ENCODE measurements at places on chromosomes 16 and 17.

- no peak for DNase-seq
Observed at GRCh38 chr16:4525069-4525468, 13.5 kb downstream of the CDIP1 start.

DNA sequence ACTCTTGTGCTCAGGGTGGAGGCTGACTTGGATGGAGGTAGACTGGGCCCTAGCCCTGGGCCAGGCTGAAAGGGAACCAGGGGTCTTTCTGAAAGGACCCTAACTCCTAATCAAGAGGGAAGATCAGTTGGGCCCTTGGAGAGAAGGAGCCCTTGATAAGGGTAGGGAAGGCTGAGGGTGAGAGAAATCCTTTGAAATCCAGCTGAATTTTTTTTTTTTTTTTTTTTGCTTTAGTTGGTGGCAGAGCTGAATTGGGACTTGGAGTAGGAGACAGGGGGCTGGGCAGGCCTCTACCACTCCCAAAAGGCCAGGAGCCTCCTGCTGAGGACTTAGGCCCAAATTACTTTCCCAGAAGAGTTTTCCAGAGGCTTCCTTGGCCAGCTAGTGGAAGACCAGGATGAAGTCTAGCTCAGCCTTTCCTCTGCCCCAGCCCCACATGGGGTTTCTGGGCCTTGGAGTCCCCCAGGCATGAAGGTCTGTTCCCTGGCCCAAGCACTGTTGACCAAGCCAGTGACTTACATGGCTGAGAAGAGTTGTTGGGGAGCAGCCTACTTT lies 643 bp upstream of the HOXB3 start:
- no peak for DNase-seq

DNA sequence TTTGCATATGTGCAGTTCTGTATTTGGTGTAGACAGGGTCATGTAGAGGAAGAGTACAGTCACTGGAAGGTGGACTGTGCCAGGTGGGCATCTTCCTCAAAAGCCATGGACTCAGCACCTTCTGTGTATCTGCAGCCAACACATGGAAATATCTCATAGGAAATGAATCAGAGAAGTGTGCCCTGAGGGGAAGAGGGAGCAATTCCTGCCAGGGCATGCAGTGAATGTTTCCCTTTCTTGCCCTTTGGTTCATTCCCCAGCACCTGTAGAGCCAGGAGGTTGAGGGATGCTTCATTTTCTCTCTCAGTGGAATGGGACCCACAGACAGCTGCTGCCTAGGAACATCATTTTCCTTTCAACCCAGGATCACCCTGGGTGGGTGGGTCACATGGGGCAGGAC lies 146.1 kb upstream of the HSBP1 start:
- DNase-seq, result no peak

DNA sequence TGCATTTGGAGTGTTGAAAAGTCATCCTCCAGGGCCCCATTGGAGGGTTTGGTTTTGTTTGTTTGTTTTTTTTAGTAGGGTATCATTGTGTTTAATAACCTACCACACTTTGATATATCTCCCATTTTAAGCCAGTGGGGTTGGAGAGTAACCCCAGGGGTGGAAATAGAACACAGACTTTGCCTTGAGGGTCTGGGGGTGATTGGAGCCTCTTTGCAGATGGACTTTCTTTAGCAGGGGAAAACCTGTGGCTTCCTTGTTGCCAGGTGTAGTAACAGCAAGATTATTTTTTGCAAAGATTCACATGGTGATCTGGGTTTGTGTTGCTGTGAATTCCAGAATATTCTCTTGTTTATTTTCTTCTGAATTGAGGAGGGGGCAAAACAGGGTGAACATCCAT lies 1.5 kb downstream of the ABCC1 start:
- DNase-seq, result no peak

DNA sequence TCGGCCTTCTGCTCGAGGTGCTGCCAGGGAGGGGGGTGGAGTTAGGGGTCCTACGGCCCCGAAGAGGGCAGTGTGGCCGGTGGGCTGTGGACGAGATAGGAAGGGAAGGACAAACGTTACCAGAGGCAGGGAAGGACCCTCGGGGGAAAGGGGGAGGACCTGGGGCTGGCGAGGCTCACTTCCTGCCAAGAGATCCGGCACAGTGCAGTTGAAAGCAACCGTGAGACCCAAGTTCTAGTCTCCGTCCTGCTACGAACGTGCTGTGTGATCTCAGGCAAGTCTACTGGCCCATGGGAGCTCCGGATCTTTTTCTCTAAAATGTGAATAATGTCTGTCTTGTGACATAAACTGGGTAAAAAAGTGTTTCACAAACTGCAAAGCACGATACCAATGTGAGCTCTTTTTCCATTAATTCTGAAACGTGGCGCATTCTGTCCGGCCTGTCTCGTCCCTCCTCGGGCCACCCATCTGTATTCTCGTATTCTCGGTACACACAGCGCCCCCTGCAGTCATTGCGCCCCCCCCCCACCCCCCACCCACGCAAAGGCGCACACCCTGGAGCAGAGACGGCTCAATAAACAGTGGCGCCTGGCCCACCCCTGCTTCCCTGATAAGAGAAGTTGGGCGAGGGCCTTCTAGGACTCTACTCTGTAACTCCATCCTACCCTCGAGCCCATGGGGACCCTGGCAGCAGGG lies 8.8 kb downstream of the CYGB start:
- DNase-seq, result no peak

- no peak for DNase-seq
Observed at GRCh38 chr16:63938661-63939060, 1183.2 kb downstream of the CDH11 start.

- no peak for DNase-seq
Observed at GRCh38 chr17:33933576-33933975, 321.5 kb upstream of the CCL2 start.

GRCh38 chr17:32827227-32827626 lies 49.7 kb downstream of the MYO1D start:
- DNase-seq, result no peak

- no peak for DNase-seq
Observed at GRCh38 chr17:2202996-2203575, 100.5 kb downstream of the SMG6 start.

DNA sequence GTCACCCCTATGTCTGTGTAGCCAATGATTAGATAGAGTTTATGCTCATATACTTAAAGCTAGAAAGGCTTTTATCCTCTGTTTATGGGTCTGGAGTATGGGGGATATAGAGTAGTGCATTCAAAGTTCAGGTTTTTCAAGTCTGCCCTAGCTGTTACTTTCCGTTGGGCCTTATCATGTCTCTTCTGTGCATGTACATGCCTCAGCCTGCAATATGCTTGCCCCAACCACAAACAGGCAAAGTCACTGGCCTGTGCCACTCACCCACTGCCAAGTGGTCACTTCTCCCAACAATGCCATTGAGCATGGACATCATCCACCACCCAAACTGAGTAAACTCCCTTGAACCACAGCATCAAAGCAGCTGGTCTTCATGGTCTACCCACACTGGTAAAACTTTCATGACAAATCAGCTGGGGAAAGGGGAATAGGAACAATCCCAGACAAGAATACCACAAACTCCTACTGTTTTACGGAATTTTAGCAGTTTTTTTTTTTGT lies 70.3 kb upstream of the C17orf78 start:
- no peak for DNase-seq

- no peak for DNase-seq
Observed at GRCh38 chr17:1796800-1797199, 32.9 kb downstream of the SMYD4 start.

- DNase-seq, result no peak
Observed at GRCh38 chr16:1793578-1794220, at the start of gene IGFALS. IGFALS (minus strand) TSS chr16:1793705; CDS start chr16:1793652, 53 bp downstream.

- DNase-seq, result no peak
Observed at GRCh38 chr16:88686062-88686438, 257 bp downstream of the SNAI3 start.

- DNase-seq, result no peak
Observed at GRCh38 chr17:71759422-71760060, 361.3 kb upstream of the SOX9 start.

GRCh38 chr16:7849841-7850240 lies 517.2 kb downstream of the RBFOX1 start:
- DNase-seq, result no peak

DNA sequence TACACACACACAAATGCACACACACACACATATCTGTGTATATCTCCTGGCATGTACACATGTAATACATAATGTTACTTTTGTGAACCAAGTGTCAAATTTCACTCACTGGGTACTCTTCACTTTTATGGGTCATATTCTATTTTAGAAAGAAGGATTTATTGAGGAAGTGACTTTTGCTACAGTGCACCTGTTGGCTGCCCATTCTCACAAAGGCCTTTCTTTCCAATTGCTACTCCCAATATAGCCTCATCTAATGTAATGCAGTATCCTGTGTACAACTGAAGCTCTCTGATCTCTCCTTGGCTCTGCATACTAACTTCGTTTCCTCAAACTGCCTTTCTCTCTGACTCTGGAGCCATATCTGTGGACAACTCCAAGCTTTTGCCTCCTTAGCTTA lies 107.5 kb downstream of the ABCA8 start:
- no peak for DNase-seq

GRCh38 chr16:5072334-5073278 lies 963 bp downstream of the ALG1 start:
- DNase-seq, result no peak

DNA sequence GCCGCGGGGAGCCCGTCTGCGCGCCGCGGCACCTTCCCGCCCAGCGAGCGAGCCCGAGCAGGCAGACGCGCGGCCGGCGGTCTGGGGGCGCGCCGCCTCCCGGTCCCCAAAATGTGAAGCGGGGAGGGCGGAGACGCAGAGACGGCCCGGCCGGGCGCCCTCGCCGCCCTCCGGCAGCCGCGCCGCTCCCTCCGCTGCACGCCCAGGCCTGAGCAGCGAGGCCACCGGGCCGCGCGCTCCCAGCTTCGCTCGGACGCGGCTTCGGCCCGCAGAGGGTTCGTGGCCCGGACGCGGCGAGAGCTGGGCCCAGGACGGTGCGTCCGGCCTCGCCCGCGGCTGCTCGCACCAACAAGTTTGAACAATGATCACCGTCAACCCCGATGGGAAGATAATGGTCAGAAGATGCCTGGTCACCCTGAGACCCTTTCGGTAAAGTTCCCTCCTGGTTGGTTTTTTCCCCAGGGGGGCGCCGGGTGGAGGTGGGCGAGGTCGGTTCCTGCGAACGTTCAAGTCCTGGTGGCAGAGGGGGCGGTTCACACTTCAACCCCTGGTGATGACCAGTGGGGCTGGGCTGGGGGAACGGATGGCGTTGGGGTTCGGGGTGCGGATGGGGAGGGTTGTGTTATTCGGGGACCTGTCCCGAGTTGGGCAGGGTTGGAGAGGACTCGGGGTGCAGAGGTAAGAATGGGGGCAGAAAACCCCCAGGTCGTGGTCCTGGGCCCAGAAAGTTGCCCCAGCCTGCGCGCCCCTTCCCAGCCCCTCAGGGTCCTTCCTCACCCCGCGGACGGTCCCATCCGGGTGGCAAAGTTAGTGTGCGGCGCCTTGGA lies 678 bp downstream of the MGAT5B start:
- no peak for DNase-seq

- DNase-seq, result no peak
Observed at GRCh38 chr17:39739885-39740356, 2.2 kb downstream of the GRB7 start.

- no peak for DNase-seq
Observed at GRCh38 chr17:73157521-73157890, 7.3 kb upstream of the SSTR2 start.

DNA sequence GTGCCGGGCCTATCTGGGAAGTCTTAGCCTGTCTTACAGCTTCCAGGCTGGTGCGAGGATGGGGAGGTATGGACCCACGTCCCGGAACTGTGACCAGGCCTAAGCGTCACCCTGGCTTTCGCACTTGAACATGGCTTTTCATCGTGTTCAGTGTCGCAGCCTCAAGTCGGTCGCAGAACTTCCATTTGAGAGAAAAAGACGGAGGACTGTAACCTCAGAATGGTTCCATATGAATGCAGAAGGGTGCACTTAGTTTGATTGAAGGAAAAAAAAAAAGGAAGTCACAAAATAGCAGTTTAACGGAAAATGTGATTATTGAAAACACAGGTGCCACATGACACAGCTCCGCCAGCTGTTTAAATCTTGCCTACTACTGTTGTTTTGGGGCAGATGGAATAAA lies 30.2 kb upstream of the JPT2 start:
- DNase-seq, result no peak

- no peak for DNase-seq
Observed at GRCh38 chr16:27984121-27984520, 79.4 kb downstream of the GSG1L start.

DNA sequence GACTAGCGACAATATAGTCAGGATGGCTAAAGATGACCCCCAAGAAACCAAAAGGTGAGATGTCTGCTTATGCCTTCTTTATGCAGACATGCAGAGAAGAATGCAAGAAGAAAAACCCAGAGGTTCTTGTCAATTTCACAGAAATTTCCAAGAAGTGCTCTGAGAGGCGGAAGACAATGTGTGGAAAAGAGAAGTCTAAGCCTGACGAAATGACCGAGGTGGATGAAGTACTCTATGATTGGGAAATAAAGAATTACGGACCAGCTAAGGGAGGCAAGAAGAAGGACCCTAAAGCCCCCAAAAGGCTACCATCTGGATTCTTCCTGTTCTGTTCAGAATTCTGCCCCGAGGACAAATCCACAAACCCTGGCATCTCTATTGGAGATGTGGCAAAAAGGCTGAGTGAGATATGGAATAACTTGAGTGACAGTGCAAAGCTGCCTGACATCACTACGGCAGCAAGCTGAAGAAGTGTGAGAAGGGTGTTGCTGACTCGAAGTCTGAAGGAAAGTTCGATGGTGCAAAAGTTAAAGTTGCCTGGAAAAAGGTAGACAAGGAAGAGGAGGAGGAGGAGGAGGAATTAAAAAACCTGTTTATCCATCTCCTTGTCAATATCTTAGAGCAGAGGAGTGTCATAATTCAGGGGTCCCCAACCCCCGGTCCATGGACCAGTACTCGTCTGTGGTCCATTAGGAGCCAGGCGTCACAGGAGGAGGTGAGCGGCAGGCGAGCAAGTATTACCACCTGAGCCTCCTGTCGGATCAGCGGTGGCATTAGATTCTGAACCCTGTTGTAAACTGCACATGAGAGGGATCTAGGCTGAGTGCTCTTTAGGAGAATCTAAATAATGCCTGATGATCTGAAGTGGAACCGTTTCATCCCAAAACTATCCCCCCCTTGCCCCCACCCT lies 25.1 kb upstream of the ADGRG1 start:
- no peak for DNase-seq

DNA sequence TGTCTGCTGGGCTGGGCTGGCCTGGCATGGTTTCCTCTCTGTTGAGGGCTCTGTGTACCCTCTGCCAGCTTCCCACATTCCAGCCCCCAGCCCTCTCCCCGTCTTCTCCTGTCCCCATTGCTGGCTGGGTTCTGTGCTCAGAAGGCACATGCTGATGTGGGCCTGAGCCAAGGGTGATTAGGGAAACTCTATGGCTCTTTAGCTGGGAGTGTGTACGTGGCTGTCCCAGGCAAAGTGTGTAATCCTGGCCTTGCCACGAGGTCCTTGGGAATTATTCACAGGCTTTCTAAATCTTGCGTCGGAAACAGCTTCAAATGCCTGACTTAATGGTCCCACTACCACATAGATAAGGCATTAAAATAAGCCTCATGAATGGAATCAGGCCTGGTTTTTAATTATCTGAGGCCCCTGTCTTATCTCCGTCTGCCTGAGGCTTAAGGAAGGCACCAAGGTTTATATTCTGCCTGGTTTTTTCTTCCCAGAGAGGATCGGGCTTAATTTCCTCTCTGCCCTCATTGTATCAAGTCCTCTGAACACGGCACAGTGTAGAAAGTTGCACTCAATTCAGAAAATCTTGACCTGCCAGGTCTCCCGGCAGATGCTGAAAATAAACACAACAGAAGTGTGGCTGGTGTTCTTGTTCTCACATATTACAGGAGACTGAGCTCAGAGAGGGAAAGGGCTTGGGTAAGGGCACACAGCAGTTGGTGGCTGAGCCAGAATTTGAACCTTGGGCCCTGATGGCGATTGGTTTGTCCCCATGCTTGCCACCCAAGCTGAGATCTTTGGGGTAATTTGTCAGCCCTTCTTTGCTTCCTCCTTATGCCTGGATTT lies 52.9 kb upstream of the LGALS9 start:
- DNase-seq, result no peak
